ENCODE measurements at places on chromosomes 4 and X. TPM values are rescaled to one million over a fixed set of nuclear protein-coding genes. Genes with fewer than 3 reads are reported as not detected.

Gene CLCN5
- 4.1 TPM for total RNA-seq

Gene CYP4V2
- 7.3 TPM for total RNA-seq

Gene LINC00632
- 15.9 TPM for total RNA-seq

Gene GABRG1
- 30.2 TPM for total RNA-seq

Gene NLGN4X
- total RNA-seq = 40.8 TPM

Gene AADAT
- 28.1 TPM for total RNA-seq

Gene BRS3
- total RNA-seq = 1.6 TPM

Gene ESX1
- total RNA-seq = not detected

Gene TBL1X
- 2.9 TPM for total RNA-seq

Gene LONRF3
- 1.6 TPM for total RNA-seq

Gene NSG1
- total RNA-seq = 302 TPM

Gene CCDC158
- 6.1 TPM for total RNA-seq

Gene MAGEA9B
- not detected for total RNA-seq

Gene UGT2B7
- not detected for total RNA-seq

Gene STOX2
- 35.1 TPM for total RNA-seq

Gene IL3RA
- 1.2 TPM for total RNA-seq

Gene TCEAL7
- 107 TPM for total RNA-seq

Gene HPGDS
- 1.2 TPM for total RNA-seq

Gene HERC5
- total RNA-seq = 2.4 TPM

Gene FDCSP
- not detected for total RNA-seq

Gene HHIP
- total RNA-seq = 0.82 TPM

Gene CTAG1B
- total RNA-seq = not detected

Gene SCRG1
- 2.4 TPM for total RNA-seq

Gene RAB28
- total RNA-seq = 22.4 TPM

Gene CT47B1
- total RNA-seq = not detected

Gene VEGFD
- not detected for total RNA-seq

Gene MEPE
- total RNA-seq = 1.2 TPM

Gene NMU
- 2.0 TPM for total RNA-seq

Gene CFAP299
- total RNA-seq = 1.2 TPM

Gene TRIM2
- total RNA-seq = 1,036 TPM

Gene ITM2A
- 71.3 TPM for total RNA-seq

Gene CLDN34
- total RNA-seq = not detected

Gene INTU
- total RNA-seq = 26.9 TPM

Gene MAGEC3
- total RNA-seq = 0.41 TPM

Gene USP17L17
- not detected for total RNA-seq

Gene CXCL3
- 0.41 TPM for total RNA-seq

Gene GSTCD
- 30.2 TPM for total RNA-seq

Gene SMR3B
- total RNA-seq = not detected

Gene OTUD6A
- not detected for total RNA-seq

Gene PHKA2
- total RNA-seq = 20.8 TPM

Gene KIF4A
- 2.9 TPM for total RNA-seq
